Psoas muscle (tissue), 8 donors: ENCODE measurements at places on chromosomes 2 and 18. TPM values are rescaled to one million over a fixed set of nuclear protein-coding genes. Genes with fewer than 3 reads are reported as not detected.

Gene NCKAP5
- total RNA-seq: 1.2 TPM

Gene COLEC11
- 0.79 TPM for total RNA-seq

Gene GULP1
- total RNA-seq: 15.7 TPM

Gene RPIA
- 18.9 TPM for total RNA-seq

Gene SCN7A
- total RNA-seq: 4.9 TPM

Gene CFAP221
- total RNA-seq: 0.36 TPM

Gene DSC3
- 0.06 TPM for total RNA-seq

Gene KIF1A
- total RNA-seq: 1.2 TPM

Gene KRTCAP3
- 1.7 TPM for total RNA-seq

Gene MAB21L4
- not detected for total RNA-seq

Gene CCDC74B
- not detected for total RNA-seq

DNA sequence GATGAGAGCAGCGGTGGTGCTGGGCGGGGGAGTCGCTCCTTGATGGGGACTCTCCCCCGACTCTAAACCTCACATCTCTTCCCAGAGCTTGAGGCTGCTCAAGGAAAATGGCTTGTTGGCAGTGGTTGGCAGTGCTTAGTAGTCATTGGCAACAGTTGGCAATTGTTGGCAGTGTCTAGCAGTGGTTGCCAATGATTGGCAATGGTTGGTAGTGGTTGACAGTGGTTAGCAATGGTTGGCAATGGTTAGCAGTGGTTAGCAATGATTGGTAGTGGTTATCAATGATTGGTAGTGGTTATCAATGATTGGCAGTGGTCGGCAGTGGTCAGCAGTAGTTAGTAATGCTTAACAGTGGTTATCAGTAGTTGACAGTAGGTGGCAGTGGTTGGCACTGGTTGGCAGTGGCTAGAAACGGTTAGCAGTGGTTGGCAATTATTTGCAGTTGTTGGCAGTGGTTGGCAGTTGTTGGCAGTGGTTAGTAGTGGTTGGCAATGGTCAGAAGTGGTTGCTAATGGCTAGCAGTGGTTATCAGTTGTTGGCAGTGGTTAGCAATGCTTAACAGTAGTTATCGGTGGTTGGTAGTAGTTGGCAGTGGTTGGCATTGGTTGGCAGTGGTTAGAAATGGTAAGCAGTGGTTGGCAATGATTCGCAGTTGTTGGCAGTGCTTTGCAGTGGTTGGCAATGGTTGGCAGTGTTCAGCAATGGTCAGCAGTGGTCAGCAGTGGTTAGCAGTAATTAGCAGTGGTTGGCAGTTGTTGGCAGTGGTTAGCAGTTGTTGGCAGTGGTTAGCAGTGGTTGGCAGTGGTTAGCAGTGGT lies 85.4 kb upstream of the OTOS start:
- DNase-seq: no peak

DNA sequence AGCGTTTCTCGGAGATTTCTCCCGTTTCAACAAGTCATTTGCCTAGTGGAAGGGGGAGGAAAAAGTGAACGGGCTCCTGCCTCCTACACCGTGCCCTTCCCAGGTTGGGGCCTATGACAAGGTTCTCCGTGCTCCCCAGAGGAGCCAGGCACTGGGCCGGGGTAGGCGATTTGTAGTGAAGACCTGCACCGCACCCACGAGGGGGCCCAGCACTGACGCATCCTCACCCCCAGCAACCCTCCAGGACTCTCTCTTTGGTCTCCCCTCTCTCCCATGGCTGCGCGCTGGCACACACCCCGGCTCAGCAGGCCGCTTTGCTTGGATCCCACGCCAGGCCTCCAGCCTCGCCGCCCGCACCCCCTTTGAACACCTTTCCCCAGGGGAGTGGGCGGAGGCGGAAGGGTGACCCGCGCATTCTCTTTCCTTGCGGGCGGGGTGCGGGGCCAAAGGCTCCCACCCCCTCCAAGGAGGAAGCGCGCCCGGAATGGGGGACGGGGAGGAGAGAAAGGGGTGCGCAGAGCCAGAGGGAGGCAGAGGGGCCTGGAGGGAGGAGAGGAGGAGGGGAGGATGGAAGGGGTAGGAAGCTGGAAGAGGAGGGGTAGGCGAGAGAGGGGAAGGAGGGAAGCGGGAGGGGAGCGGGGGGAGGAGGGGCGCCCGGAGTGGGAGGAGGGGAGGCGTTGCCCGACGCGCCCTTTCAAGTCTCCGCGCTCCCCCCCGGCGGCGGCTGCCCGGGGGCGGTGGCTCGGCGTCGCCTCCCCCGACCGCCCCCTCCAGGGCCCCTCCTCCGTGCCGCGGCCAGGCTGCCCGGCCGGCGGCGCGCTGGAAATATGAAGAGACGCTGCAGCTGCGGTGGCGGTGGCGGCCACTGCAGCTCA lies at the start of gene APCDD1:
Gene APCDD1 (plus strand): TSS at position 830 of the 875 bp plus-strand sequence. CDS start 347 bp downstream, outside the sequence.
- DNase-seq: peak; percentile 89

DNA sequence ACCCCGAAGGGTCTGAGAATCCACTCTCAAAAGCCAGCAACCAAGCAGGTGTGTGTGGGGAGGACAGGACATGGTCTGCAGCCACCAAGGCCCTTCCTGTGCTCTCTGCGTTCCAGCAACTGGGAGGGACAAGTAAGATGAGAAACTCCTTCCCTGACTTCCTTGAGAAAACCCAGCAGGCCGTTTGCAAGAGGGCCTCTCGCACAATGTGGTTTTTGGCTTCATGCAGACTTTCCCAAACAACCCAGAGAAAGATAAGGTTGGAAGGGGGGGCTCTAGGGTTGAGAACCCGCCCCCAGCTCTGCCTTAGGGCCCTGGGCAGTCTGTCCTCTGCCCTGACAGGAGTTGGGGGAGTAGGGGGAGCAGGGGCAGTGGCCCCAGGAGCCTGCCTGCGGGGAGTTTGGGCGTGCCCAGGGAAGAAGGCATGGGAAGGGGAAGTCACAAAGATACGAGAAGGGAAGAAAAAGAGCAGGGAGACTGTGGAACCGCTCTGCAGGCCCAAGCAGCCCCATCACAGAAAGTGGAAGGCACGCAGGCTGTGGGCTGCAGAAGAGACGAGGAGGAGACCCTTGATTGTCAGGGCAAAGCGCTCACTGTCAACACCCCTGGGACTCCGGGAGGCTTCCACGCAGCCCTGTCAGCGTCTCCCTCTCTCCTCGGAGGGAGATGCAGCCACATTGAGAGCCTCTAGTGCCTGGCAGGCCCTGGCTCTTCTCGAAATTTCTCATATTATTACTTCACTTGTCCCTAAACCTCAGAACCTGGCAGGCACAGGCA lies 99.8 kb downstream of the SMAD7 start:
- DNase-seq: no peak

DNA sequence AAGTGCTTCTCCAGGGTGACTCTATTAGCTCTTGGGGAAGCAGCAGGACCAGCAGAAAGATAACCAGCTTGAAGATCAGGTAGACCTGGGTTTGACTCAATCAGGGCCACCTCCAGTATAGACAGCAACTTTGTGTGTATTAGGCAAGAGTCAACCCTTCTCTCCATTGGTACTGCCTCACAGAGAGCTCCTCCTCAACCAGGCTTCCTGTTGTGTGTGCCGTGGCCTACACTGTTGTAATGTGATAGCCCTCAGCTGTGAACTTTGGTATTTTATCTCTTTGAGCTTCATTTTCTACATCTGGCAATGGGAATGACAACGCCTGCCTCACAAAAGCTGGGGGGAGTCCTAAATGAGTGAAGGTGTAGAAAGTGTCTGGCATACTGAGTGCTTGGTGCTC lies 17.0 kb upstream of the MAP3K20 start:
- no peak for DNase-seq

- no peak for DNase-seq
Observed at GRCh38 chr2:148742373-148742772, 97.8 kb downstream of the EPC2 start.

- DNase-seq: peak; percentile 7
Observed at GRCh38 chr2:238119756-238120462, 18.6 kb upstream of the KLHL30 start.

GRCh38 chr2:208594642-208595385 lies 188.2 kb downstream of the PTH2R start:
- DNase-seq: no peak

DNA sequence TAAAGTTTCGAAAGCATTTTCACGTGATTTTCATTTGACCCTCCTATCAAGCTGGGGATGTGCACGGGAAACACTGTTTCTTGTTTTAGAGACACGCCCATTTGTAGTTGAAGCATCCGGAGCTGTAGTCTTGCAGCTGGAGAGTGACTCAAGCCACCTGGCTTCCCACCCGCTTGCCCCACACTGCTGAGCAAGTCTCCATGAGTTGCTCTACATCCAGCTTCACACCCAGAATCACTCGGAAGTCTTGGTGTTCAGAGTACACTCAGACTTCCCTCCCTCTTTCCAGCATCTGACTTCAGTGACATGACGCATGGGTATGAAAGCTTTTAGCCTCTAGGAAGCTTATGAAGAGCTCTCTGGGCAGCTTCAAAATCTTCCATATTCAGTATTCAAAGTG lies 262.4 kb downstream of the NBAS start:
- peak; percentile 35 for DNase-seq

- DNase-seq: no peak
Observed at GRCh38 chr2:146506851-146507250, 1338.0 kb upstream of the ACVR2A start.

DNA sequence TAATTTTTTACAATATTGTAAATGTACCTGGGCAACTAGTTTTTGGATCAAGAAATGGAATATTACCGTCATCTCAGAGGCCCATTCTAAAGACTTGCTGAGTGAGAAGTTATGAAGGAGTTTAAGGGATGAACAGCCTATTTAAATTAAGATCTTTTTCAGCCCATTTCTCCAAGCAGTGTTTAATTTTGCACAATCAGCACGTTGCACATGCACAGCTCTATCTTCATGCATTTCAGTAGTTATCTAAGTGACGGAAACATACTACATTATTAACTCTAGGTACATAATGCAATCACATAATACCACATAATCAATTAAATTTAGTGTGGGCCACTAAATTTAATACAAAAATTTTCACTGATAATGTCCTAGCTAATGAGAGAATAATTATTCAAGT lies 582.1 kb upstream of the DSEL start:
- DNase-seq: no peak

DNA sequence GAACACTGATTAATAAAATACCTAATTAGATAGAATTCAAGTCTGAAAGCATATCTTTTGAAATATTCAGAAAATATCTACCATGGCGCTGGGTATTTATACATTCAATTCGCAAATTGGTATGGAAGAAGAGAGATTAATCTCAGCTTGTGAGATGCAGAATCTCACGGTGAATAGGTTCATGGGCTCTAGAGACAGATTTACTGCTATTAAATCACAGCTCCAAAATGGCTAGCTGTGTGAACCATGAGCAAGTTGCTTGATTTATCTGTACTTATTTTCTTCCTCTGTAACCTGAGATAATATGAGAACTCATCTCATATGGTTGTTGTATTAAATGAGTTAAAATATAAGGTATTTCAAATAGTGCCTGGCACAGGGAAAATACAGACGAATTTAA lies 556.7 kb downstream of the FBXO15 start:
- no peak for DNase-seq

- no peak for DNase-seq
Observed at GRCh38 chr2:219174146-219174545, 2.6 kb downstream of the CNPPD1 start.

GRCh38 chr2:224312741-224313140 lies 89.2 kb downstream of the FAM124B start:
- no peak for DNase-seq

DNA sequence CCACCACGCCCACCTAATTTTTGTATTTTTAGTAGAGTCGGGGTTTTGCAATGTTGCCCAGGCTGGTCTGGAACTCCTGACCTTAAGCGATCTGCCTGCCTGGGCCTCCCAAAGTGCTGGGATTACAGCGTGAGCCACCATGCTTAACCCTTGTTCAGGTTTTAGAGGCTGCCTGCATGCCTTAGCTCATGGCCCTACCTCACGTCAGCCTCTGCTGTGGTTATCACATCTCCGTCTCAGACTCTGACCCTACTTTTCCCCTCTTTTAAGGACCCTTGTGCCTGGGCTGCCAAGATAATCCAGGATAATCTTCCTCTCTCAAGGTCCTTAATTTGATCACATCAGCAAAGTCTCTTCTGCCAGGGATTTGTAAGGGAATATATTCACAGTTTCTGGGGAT lies 98.2 kb upstream of the PMAIP1 start:
- no peak for DNase-seq

DNA sequence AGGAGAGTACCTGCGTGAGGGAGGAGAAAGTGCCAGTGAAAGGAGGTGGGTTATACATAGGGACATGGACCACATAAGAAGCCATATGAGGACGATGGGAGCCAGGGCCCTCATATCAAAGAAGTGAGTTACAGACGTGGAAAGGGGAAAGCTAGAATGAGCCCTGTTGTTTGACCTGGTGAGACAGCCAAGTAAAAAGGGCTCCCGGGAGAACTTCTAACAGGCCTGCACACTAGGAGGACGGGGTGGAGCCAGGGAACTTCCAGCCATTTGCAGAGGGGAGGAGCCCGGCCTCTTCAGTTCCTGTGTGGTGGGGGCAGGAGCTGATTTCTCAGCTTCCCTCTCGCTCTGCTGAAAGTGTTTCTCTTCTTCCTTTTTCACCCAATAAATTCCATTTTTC lies 84.1 kb upstream of the SLC66A3 start:
- no peak for DNase-seq

DNA sequence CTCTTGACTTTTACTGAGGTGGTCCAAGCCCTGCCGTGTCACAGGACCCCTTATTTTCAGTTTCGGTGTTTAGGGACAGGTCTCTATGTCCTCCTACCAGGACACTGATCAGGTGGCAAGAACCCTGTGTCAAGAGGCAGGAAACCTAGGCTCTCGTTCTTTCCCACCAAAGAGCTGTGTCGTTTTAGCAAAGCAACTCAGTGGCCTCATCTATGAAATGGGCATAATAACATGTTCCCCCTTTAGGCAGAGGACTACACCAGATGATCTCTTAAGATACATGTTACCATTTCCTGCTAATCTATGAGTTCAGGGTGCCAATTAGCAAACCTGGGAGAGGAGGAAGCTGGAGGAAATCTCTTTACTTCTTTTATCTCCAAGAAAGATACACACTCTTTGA lies 1.9 kb downstream of the RAB31 start:
- no peak for DNase-seq

GRCh38 chr18:73679941-73680712 lies 467.5 kb downstream of the FBXO15 start:
- DNase-seq: no peak

- DNase-seq: no peak
Observed at GRCh38 chr2:65786007-65786717, 353.8 kb upstream of the SPRED2 start.

- no peak for DNase-seq
Observed at GRCh38 chr18:22191923-22192322, 22.5 kb downstream of the GATA6 start.

DNA sequence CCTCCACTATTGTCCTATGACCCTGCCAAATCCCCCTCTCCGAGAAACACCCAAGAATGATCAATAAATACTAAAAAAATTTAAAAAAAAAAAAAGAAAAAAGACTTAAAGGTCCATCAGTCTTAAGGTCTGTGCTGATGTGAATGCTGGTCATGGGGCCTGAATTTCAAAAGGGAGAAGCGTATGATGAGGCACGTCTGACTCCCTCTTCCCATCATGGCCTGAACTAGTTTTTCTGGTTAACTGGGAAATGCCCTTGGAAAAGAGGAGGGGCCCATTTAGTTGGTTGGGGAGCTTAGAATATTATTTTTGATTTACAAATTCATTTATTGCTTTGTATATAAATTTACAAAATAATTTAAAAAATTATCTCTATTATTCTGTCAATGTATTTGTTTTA lies 291.0 kb upstream of the CDH19 start:
- DNase-seq: no peak
